ENCODE measurements at places on chromosomes 13 and 19.

- peak; percentile 52 for DNase-seq
Measured at GRCh38 chr13:44758630-44759383, 182.7 kb upstream of the TSC22D1 start.

- DNase-seq, result no peak
Measured at GRCh38 chr13:99813336-99814095, 158.1 kb downstream of the ZIC5 start.

- DNase-seq, result peak; percentile 65
Measured at GRCh38 chr19:49875857-49876421, 1.2 kb downstream of the AKT1S1 start.

DNA sequence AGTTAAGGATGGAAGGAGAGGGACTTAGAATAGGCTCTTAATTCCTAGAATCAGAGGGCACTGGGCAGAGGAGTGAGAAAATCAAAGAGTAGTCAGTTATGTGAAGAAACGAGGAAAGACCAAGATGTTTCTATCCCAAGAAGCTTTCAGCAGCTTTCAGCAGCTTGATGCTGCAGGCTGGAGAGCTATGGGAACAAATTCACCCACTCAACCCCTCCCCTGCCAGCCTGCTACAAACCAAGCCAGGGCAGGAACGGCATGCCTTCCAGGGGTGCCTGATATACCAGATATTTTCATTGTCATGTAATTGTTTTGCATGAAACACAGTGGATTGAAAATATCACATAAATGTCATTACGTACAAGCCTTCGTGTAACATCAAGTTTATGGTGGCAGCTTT, 262.2 kb downstream of the FGF14 start:
- DNase-seq, result no peak

GRCh38 chr19:4916292-4917082, 7.2 kb downstream of the UHRF1 start:
- peak; percentile 47 for DNase-seq

- no peak for DNase-seq
Measured at GRCh38 chr13:37364956-37365355, 233.6 kb downstream of the POSTN start.

- DNase-seq, result no peak
Measured at GRCh38 chr13:21445759-21446158, 13.3 kb downstream of the ZDHHC20 start.

GRCh38 chr13:53060840-53061490, 32.4 kb downstream of the OLFM4 start:
- DNase-seq, result no peak
